Mesendoderm (in vitro differentiated cells): ENCODE measurements at places on chromosomes 7 and 10.

GRCh38 chr10:97157578-97158095 lies 28.1 kb downstream of the SLIT1 start:
- no peak for DNase-seq

GRCh38 chr10:77682393-77683087 lies 44.9 kb upstream of the KCNMA1 start:
- no peak for DNase-seq

GRCh38 chr7:137577184-137577583 lies 233.7 kb upstream of the PTN start:
- peak; percentile 23 for DNase-seq

DNA sequence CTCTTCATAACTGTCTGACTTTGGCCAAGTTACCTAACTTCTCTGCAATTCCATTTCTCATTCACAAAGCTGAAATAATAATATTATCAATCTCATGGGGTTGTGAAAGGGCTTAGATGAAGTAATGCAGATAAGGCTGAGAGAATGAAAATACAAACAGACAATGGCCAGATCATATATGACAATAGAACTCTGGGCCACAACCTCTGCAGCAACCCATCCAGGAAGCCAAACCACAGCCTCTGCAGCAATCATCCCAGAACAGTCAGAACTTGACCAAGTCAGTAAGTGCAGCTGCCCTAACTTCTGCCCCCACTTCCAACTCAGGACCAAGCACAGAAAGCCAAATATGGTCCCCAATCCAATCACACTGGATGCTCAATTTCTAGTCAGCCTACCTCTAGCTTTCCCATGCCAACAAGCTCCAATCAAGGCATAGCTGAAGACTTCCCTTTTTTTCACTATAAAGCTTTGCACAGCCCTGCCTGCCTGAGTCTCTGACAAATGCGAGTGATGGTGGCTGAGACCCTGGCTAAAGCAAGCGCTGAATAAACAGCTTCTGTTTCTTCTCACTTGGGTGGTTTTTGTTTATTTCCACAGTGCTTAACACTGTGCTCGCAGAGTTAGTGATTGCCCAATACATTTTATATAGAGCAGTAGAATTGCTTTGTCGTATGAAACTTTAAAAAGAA lies 34.8 kb upstream of the TNPO3 start:
- DNase-seq, result no peak

- no peak for DNase-seq
These were observed 16.4 kb downstream of the TBXAS1 start for GRCh38 chr7:139845443-139845805.

DNA sequence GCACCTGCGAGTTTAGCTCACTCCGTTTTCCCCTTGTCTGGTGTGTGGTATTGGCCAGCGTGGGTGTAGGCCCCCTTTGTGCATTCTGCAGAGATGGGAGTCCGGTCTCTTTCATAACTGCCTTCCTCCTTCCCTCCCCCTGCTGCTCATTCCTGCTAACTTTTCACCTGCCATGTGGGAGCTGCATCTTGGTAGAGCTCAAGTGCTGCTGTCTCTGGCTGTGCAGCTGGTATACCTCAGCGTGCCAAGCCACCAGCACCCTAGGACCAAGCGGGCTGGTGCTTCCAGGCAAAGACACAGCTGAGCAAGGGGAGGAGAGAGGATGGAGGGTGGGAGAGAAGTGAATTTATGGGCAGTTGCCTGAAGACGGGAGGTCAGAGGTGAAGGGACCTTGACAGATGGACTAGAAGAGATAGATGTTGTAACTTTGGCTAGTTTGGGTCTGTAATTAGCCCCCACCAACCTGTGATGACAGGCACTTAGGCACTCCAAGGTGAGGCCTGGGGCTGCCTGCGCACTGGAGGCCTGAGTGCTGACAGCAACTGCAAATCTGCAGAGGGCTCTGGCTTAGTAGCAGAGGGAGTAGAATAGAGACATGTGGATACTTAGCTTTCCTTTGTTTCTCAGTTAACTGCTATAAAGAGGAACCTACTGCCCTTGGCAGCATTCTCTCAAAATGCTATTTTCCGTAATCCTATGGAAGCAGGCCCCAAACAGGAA lies 148.8 kb upstream of the AGK start:
- DNase-seq, result no peak
